ENCODE measurements at places on chromosomes 16 and 17.

DNA sequence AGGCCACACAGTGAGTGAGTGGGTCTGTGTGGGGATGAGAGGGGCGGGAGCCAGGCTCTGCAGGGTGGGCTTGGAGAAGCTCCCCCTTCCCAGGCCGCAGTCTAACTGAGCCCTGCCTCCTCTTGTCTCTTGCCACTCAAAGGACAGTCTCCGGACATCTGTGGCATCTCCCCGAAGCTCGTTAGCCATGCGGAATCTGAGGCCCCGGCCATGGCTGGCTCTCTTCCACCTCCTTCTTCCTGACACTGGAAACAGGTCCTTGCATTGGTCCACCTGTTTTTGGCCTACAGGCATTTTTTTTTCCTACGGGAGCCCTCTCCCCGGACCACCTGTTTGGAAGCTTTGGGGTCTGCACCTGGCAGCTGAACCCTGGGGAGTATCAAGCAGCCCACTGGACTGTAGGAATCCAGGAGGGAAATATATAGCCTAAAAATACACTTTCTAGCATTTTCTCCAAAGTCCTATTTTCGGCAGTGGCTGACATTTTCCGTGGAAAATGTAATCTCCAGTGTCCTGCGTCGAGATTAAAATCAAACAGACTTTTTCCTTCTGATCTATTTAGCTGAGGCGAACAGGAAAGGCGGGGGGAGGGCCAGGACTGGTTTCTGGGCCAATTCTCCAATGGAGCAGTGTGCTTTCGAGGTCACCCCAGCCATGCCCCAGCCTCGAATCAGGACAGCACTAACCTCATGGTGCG lies 9.1 kb downstream of the ATP2A3 start:
- DNase-seq: no peak

- DNase-seq: no peak
These were observed 116.8 kb downstream of the WSCD1 start for GRCh38 chr17:6186998-6187397.

DNA sequence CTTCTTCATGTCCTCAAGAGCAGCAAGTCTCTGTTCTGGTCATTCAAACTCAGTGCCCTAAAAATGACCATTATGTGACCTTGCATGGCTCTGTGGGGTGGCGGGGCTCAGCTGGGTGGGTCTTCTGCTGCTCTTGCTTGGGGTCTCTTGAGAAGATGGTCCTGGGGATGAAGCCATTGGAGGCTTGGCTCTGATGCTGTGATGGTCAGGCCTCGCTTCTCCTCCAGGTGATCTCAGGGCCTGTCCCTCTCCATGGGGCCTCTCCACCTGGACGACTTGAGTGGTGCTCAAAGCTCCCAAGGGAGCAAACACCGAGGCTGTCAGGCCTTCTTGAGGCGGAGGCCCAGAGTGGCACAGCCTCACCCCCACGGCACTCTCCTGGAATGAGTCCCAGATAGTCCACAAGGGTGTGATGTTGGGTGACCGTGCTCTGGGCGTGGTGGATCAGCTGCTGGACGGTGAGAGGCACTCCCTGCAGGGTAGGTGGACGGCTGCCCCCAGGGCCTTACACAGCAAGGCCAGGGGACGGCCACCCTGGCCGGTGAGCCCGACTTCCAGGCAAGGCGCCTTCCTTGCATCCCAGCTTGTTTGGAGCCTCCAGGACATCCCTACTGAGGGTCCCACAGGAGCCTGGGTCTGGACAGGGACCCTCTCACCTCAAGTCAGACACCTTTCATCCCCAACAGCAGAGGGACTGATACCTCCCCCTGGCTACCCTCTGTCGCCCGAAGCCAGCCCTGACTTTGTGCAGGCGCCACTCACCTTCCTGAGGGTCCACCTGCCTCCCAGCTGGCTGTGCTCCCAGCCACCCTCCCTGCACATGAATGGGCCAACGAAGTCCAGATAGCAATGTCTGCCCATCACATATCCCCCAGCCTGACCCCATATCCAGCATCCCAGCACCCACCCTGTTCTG lies 48.7 kb downstream of the USP22 start:
- no peak for DNase-seq

DNA sequence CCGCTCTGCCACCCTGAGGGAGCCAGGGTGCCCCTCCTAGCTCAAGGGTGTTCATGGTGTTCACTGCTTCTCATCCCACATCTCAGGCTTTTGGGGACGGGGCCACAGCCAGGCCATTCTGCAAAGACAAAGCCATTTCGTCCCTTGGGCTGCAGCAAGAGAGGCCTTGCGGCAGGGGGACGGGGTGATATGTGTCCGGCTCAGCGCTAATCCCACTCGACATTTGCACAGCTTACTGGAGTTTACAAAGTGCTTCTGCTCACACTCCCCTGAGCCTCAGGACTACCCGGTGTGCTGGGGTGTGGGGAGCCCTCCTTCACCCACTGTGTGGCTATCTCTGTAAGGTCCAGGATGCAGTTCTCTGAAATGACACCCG lies 84.3 kb downstream of the RTN4RL1 start:
- no peak for DNase-seq

DNA sequence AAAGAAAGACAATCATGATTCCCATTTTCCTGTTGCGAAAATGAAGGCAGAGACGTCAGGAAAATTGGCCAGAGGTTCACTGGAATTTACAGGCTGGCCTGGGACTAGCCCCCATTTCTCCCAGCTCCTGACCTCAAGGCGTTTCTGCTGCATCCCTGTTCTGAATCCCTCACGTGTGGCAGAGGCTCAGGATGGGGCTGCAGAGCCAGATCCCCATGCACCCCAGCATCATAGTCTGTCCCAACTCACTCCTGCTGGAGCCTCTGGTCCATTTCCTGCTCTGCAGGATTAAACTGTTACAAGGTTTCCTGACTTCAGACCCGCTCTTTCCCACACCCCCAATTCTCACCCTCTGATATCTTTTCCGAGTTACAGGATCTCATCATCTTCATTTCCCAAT lies 2.9 kb downstream of the GPRC5B start:
- DNase-seq: no peak

DNA sequence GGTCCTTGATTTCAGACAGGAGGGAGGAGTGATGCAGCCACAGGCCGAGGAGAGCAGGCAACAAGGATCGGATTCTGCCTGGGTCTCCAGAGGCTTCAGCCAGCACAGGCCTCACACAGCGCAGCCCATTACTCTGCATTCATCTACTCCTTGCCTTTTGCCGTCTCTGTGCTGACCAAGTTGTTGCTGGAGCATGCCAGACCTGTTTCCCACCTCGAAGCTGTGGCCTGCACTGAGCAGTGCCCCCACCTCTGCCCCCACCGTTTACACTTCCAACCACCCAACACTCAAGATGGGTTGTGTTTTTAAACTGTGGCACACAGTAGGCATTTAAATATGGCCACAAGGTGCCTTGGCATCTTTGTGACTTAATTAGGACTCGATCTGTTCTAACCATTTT lies 1.3 kb downstream of the PRM2 start:
- DNase-seq: no peak

DNA sequence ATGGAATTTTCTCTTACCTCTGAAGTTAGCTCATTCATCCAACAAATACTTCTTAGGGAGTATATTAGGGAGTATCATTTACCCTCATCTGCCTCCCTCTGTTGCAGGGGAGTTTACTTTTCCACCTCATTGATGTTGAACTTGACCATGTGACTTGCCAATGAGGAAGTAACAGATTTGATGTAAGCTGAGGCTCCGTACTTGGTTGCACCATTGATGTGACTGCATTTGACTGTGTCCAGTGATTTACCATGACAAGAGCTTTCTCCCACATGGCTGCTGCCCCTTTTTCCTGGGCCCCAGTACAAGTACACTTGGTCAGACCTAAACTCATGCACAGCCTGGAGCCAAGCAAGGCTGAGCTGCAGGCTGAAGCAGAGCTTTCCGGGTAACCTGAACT lies 81.6 kb upstream of the HS3ST2 start:
- DNase-seq: no peak

DNA sequence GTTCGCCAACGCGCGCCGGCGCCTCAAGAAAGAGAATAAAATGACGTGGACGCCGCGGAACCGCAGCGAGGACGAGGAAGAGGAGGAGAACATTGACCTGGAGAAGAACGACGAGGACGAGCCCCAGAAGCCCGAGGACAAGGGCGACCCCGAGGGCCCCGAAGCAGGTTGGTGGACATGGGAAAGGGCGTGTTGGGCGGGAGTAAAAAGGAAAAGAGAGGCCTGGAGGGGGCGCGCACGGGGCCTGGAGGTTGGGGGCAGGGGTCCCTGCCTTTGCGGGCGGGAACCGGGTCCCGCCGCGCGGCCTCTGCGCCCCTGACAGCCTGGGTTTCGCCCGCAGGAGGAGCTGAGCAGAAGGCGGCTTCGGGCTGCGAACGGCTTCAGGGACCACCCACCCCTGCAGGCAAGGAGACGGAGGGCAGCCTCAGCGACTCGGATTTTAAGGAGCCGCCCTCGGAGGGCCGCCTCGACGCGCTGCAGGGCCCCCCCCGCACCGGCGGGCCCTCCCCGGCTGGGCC lies 2.1 kb downstream of the IRX5 start:
- DNase-seq: peak; percentile 54

DNA sequence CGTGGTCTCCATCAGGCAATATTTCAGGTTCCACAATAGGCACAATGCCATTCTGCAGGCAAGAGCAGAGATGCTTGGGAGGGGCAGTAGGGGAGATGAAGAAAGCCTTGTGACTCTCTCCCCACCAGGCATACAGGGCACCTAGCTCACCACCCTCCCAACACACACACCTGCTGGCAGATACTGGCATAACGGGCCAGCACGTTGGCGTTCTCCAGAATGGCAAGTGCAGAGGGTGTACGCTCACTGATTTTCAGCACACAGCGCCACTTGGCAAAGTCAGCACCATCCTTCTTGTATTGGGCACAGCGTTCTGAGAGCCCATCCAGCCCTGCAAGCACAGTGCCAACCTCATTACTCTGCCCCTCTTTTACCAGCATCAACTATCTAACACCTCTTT lies 2.2 kb downstream of the ALDOC start:
- DNase-seq: no peak

DNA sequence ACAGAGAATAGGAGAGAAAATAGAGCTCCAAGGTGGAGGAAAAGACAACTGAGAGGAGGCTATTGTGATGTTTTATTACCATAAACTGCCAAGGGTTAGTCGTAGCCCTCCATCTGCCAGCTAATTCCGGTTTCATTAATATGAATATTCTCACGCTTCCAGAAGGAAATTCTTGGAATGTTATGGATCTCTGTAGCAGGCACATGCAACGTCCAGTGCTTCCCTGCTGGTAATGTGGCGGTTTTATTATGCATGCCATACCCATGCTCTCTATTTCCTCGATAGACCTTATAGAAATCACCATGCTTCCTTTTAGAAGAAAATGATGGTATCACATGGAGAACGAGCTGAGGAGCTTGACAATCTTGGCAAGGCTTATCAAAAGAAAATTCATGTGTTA lies 463.6 kb downstream of the MAF start:
- no peak for DNase-seq

DNA sequence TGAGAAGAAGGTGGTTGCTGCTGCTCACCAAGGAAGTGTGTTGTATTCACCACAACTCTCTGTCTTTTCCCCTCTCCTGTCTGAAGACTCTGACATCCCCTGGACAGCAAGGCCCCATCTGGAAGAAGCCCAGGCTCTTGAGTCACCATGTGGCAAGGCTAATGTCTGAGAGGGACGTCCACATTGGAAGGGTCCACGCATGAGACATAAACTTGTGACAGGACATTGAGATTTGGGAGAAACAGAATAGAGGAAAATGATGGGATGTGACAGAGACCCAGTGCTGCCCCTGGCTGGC lies 176.5 kb downstream of the IRF8 start:
- no peak for DNase-seq

DNA sequence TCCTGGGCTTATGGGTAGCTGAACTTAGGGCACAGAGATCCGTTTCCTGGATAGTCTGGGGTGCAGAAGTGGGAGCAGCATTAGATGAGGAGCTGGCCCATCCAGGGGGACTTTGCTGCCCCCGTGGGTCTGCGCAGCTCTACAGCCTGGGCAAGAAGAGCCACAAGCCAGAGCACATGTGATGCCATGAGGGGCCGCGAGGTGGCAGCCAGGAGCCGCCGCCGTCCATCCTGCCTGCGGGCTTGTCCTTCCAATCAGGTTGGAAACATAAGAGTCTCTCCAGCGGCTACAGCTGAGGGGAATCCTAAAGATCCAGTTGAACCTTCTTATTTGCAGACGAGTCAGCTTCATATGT lies 21.9 kb downstream of the C1QTNF1 start:
- DNase-seq: peak; percentile 53

- peak; percentile 93 for DNase-seq
These were observed 9.6 kb downstream of the CDC42EP4 start for GRCh38 chr17:73302189-73302588.

- no peak for DNase-seq
These were observed 127.0 kb upstream of the NLRP1 start for GRCh38 chr17:5711344-5711743.

GRCh38 chr17:34416116-34416515 lies 53.1 kb upstream of the CCL1 start:
- DNase-seq: no peak

GRCh38 chr16:22189473-22190080 lies 16.5 kb upstream of the EEF2K start:
- DNase-seq: peak; percentile 22

DNA sequence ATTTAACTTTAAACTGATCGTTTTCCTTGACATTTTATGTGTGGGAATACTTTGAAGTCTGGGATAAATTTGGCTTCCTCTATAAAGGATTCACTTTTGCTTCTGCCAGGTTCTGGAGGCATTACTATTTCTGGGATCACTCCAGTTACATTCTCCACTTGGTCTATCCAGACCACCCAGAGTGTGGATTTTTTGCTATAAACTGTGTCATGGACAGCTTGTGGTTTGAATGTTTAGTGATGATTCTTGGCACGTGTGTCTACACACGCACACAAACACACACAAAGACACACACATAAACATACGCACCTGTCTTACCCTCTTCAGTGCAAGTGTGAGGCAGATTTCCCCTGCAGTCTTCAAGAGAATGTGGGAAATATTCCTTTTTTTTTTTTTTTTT lies 27.4 kb upstream of the MSI2 start:
- DNase-seq: no peak

- no peak for DNase-seq
These were observed 266 bp downstream of the FMNL1 start for GRCh38 chr17:45222014-45222288.

- DNase-seq: no peak
These were observed 135.8 kb downstream of the CCDC182 start for GRCh38 chr17:57609125-57609877.

DNA sequence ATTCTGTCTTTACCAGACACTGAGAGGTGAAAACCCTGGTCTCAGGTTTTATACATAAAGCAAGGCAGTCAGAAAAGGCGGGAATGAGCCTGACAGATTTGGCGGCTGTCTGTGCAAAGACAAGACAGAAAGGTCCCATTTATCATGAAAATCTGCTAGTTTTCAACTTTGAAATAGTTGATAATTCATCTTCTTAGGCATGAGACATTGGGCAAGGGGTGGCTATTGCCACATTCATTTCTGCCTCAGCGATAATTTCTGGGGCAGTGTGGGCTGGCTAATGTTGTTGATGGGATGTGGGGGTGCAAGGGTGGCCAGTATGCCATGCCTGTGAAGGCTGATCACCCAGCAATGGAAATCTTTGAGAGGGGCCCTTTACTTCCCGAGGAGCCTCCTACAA lies 173.8 kb upstream of the RPH3AL start:
- no peak for DNase-seq

Measured in fibroblast of skin of right biceps (primary cell).